ENCODE measurements at places on chromosomes 16 and 17.

DNA sequence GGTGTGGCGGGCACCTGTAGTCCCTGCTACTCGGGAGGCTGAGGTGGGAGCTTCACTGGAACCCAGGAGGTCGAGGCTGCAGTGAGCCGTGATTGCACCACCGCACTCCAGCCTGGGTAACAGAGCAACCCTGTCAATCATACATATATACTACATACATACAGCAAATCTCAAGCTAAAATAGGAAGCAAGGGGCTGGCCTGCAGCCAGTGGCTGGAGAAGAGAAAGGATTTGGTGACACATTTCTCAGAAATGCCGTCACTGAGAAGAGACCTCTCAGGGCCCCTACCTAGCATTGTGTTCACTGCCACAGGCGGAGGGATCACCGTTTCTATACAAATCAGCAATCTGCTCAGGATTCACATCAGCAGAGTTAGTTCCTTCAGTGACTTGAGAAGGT lies 16.9 kb downstream of the NARF start:
- no peak for DNase-seq

DNA sequence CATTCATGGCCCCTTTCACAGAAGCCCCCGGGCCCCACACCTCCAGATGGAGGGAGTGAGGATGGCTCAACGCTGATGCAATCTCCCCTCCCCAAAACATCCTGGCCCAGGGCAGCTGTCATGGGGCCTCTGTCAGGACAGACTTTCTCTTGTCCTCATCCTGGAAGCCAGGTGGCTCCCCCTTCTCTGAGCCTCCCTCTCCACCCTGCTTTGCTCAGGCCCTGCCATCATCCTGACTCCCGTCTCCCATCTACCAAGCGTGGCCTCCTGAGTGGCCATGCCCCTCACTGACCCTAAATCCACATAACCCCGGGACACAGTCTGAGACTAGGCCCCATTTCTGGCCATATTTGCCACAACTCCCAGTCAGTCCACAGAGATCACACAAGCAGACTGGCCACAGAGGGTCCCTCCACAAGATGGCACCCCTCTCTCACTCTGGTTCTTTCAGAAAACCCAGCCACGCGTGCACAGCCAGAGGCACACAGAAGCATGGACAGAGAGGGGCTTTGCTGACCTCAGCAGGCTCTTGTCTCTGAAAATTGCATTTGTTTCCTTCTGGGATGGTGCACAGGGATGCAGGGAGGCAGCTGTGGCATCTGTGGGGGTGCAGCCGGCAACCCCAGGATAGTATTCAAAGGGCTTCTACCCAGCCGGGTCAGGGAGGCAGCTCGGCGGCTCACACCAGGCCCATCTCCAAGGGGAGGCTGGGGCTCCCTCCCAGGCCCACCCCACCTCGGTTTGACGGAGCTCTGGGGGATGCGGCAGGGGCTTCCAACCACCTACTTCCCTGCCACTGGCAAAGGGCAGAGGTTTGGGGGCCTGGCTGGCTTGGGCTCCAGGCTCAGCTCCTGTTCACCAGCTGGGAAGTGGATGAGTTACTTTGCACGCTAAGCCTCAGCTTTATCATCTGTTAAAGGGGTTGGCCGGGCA lies 16.9 kb downstream of the DOC2B start:
- DNase-seq = peak; percentile 71

DNA sequence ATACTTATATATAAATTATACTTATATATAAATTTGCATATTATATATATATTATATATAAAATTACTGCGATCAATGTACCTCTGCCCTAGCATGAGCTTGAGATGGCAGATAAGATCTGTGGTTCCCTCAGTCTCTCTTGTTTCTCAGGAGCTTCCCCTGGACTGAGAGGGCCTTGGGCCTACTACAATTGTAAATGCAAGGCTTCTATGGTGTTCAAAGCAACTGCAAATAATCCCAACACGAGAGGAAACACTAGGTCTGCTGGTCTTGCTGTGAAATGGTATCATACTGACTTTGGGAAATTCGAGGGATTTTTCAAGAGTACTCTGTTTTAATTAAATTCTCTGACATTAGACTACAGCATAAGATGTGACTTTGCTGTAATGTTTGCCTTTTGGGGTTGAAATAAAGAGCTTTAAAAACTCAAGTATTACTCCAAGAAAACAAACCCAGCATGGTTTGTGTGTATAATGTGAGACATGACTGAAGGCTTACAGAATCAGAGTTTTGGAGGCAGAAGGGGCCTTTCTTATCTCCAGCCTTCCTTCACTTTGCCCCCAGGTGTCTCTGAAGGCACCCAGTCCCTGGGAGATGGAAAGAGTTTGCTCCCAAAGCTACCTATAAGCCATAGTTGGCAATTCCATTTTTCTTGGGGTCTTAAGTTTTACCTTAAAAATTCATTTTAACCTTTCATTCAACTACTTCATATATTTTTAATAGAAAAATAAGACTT lies 24.2 kb downstream of the ACSM1 start:
- DNase-seq = no peak

DNA sequence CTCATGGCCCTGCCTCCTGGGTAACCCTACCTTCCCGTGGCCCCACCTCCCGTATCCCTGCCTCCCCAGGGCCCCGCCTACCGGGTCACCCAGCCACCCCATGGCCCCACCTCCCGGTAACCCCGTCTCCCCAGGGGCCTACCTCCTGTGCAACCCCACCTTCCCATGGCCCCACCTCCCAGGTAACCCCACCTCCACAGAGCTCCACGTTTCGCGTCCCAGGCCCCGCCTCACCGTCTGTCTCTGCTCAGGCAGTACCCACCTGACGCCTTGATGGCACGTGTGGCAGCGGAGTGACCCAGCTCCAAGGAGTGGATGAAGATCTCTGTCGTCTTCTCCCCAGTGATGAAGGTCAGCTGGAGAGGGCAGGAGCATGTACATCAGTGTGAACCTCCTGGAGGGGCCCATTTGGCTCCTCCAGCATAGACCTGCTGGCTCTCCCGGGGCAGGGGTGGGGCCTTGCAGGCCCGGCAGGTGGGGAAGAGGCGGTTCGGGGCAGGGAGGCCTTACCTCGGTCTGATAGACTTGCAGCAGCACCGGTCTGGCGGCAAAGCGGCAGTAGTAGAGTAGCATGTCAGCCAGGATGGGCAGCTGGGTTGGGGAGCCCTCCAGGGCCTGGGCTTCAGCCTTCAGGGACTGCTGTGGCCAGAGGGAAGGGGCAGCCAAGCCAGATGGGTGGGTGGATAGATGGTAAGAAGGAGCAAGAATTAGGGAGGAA lies 18.7 kb upstream of the PIK3R6 start:
- no peak for DNase-seq

DNA sequence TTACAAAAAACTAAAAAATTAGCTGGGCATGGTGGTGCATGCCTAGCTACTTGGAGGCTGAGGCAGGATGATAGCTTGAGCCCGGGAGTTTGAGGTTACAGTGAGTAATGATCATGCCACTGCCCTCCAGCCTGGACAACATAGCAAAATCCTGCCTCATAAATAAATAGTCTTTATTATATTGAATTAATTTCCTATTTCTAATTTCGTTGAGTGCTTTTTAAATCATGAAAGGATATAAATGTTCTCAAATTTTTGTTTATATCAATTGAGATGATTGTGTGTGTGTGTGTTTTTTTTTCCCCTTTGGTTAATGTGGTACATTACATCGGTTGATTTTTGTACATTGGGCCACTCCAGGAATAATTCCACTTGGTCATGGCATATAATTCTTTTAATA lies 32.0 kb upstream of the AQP8 start:
- DNase-seq = no peak

GRCh38 chr16:28191364-28191960 lies 20.3 kb downstream of the XPO6 start:
- DNase-seq = no peak

GRCh38 chr17:44402564-44403172 lies 13.2 kb upstream of the ITGA2B start:
- no peak for DNase-seq

DNA sequence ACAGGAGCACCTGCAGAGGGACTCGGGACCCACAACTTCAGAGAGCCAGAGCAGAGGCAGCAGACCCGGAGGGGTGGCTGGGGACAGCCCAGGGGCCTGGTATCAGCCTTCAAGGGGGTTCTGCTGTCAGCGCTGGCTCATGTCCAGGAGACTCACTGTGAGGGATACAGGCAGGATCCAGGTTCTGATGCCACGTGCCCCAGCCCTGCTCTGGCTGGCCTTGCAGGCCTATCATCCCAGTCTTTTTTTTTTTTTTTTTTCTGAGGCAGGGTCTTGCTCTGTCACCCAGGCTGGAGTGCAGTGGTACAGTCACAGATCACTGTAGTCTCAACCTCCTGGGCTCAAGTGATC lies 9.0 kb upstream of the MTSS2 start:
- peak; percentile 79 for DNase-seq

GRCh38 chr17:41107941-41108450 lies 2.8 kb downstream of the KRTAP4-9 start:
- DNase-seq = no peak

- DNase-seq = no peak
Observed at GRCh38 chr16:62700426-62701294, 664.4 kb upstream of the CDH8 start.
